ENCODE measurements at places on chromosomes 13 and 19. TPM values are rescaled to one million over a fixed set of nuclear protein-coding genes. Genes with fewer than 3 reads are reported as not detected.

- H3K4me3 ChIP-seq, result no peak overlapping the region
- peaks cover 5% of the 10 kb centered on the region for H3K4me1 ChIP-seq
- H3K27ac ChIP-seq, result no peak overlapping the region
- H3K27me3 ChIP-seq, result peaks cover 18% of the 10 kb centered on the region
- H3K36me3 ChIP-seq, result no peaks in the 10 kb centered on the region
- DNase-seq, result no peak
These were observed 41.5 kb downstream of the EFNA2 start for GRCh38 chr19:1327125-1327524.

GRCh38 chr19:4911786-4912672 is 2.7 kb downstream of the UHRF1 start:
- DNase-seq, result peak; percentile 70
- no peaks in the 10 kb centered on the region for H3K27me3 ChIP-seq
- H3K36me3 ChIP-seq, result no peaks in the 10 kb centered on the region
- H3K4me1 ChIP-seq, result peaks cover 12% of the 10 kb centered on the region
- H3K27ac ChIP-seq, result peak overlapping the region; percentile 15

GRCh38 chr19:2428321-2428690 is 920 bp upstream of the TIMM13 start:
- peaks cover 17% of the 10 kb centered on the region for H3K4me1 ChIP-seq
- H3K27me3 ChIP-seq, result no peaks in the 10 kb centered on the region
- H3K36me3 ChIP-seq, result no peaks in the 10 kb centered on the region
- peak overlapping the region; percentile 94 for H3K27ac ChIP-seq

PABPC3 gene
- total RNA-seq, result 0.35 TPM

DNA sequence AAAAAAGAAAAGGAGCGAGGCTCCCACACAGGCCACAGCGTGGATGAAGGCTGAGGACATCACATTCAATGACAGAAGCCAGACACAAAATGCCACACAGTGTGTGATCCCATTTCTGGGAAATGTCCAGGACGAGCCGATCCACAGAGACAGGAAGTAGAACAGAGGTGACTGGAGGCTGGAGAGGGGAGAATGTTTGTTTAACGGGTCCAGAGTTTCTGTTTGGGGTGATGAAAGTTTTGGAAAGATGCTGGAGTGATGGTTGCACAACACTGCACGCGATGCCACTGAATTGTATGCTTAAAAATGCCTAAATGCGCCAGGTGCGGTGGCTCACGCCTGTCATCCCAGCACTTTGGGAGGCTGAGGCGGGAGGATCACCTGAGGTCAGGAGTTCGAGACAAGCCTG is 650 bp upstream of the FUT5 start:
- no peak overlapping the region for H3K4me3 ChIP-seq
- no peaks in the 10 kb centered on the region for H3K4me1 ChIP-seq
- no peak for DNase-seq

DNA sequence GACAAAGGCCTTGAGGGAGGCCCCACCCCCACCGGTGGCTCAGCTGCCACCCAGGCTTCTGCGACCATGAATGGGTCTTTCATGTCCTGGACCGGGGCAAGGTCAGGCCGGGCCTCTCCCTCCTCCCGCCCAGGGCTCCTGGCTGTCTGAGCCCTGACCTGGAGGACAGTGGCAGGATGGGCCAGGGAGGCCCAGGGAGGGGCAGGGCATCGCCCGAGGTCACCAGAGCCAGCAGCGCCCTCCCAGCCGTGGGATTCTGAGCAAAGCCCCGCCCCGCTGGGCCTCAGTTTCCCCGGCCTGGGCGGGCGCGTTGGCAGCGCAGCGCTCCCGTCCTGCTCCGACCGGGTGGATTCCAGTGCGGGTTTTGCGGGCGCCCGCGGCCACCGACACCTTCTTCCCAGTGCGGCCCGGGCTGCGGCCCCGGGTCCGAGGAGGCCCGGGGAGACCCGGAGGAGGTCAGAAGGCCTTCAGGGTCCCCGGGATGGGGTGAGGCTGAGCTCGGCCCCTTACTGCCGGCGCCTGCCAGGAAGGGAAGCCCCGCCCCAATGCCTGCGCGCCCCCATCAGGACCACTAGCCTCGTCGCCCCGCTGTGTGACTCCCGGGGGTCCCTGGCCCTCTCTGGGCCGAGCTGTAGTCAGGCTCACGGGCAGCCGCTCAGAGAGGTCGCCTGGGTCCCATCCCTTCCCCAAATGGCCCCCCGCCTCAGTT is 24.6 kb upstream of the SEMA6B start:
- peak; percentile 28 for DNase-seq
- no peak overlapping the region for H3K27ac ChIP-seq
- H3K4me3 ChIP-seq, result no peak overlapping the region
- H3K27me3 ChIP-seq, result peaks cover 49% of the 10 kb centered on the region

DNA sequence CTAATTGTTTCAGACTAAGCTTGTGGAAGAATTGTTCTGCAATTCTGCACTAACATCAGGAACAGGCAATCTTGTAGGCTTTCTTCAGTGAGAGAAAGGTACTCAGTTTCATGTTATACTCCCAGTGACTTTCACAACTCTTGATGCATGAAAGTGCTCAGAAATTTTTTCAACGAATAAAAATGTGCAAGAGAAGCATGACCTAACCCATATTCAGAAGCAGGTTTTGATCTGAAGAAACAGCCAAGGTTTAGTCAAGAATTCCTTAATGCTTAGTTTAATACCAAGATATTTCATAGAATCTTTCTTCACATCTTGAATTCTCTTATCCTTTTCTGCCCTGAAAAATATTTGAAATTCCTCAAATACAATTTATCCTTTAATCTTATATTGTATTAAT is 197.2 kb upstream of the CSNK1A1L start:
- no peaks in the 10 kb centered on the region for H3K36me3 ChIP-seq
- no peaks in the 10 kb centered on the region for H3K4me1 ChIP-seq
- no peak for DNase-seq
- H3K27ac ChIP-seq, result no peak overlapping the region

GRCh38 chr13:40453351-40454021 is 213.0 kb downstream of the FOXO1 start:
- DNase-seq, result no peak
- no peaks in the 10 kb centered on the region for H3K36me3 ChIP-seq
- no peaks in the 10 kb centered on the region for H3K27me3 ChIP-seq

DUXA gene
- not detected for total RNA-seq

Measured in colonic mucosa (tissue), 4 donors.